ENCODE measurements at places on chromosomes 7 and 10.

GRCh38 chr7:116981939-116982338, 28.6 kb downstream of the ST7 start:
- no peak for DNase-seq

GRCh38 chr10:58219875-58220274, 47.8 kb downstream of the IPMK start:
- DNase-seq, result no peak

DNA sequence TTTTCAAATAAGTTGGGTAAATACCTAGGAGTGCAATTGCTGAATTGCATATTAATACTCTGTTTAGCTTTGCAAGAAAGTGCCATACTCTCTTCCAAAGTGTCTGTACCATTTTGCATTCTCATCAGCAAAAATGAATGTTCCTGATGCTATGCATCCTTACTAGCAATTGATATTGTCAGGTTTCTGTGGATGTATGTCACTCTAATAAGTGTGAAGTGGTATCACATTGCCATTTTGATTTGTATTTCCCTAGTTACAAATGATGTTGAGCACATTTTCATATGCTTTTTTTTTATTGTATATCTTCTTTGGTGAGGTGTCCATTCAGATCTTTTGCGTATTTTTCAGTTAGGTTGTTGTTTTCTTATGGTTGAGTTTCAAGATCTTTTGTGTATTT, 230.4 kb upstream of the MAGI2 start:
- DNase-seq, result no peak

DNA sequence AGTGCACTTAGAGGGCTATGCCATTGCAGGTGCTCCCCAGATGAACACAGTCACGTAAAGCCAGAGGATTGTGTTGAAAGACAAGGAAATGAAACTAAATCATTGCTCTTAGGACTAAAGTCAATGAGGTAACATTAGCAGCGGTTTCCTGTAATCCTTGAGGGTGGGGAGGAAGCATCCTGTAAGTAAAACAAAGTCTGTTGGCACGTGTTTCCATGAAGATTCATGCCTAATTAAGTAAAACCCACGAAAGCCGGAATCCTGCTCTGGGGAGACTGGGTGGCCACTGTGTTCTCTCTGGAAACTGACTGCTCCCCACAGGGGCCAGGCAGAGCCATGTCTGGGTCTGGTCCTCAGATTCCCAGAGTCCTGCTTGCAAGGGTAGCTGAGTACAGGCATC, 18.3 kb downstream of the STEAP1B start:
- DNase-seq, result no peak

DNA sequence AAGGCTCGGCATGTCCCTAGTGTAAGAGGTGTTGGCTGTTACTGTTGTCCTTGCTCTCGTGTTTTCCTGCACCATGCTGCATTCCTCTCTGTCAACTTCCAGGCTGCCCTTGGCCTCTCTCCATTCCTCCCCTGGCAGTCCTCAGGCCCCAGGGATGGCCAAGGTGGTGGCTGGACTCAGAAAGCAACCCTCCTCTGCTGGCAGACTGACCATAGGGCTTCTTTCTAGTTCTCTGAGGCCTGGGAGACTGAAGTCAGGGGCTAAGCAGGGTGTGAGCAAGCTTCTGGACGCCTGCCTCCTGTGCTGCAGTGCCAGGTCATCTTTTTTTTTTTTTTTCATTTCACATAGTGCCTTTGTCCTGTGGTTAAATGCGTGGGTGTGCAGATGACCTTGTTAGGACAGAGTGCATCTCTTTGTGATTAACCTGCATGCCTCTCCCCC, 72.0 kb downstream of the GOLGA7B start:
- DNase-seq, result no peak

DNA sequence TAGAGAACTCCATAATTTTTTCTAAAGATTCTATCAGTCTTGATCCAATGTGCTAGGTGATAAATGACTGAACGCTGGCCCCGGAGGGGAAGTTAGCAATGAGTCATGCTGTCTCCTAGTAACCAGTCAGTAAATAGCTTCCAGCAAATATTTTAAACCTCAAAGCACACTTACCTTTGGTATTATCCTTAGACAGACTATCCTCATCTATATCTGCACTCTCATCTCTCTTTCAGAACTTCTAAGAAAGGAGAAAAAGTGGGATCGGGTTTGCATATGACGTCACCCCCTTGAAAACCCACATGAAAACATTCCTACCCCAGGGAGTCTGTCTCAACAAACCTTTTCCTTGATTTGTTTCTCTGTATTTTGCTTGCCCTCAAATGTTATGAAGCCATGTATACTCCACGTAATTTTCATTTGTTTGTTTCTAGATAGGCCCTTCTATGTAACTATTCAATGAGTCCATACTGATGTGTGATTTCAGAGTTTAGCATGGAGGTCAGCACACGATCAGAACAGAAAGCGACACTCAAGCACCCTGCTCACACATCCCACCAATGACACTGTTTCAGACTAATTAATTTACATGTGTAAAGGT, 174.9 kb upstream of the NRP1 start:
- peak; percentile 90 for DNase-seq

DNA sequence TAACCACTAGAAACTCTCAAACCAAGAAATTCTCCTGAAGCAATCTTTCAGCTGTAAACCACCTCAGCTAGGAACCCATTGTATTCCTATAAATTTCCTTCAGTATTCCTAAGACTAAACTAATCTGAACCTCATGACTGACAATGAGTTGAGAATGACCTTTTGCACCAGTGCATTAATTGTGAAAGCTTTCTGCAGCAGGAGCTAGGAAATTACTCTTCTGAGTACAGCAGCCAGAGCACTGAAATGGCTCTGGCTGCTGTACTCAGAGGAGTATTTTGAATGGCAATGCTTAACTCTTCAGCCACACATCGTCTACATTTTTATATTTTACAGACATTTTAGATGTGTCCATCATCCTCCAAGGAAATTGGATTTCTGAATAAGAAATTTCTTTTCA, 109.7 kb downstream of the PCDH15 start:
- no peak for DNase-seq

DNA sequence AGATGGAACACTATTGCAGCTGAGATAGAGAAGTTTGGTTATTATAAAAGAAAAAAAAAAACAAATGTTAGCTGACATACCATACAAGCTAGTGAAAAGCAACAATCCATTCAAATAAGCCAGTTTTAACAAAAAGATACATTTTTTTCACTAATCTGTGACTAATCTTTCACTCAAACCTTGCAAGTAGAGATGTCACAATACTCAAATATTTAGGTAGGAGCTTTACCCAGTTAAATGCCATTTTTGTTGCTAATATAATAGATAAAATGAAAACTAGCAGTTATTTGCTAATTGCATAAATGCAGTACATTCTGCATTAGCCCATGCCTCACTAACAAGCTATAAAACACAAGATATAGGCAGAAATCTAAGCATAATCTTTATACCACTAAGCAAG, 123.6 kb downstream of the BTAF1 start:
- DNase-seq, result no peak

- no peak for DNase-seq
Observed at GRCh38 chr10:91017198-91017597, 96.3 kb upstream of the ANKRD1 start.
